Psoas muscle (tissue), 8 donors: ENCODE measurements at places on chromosomes 5 and 9. TPM values are rescaled to one million over a fixed set of nuclear protein-coding genes. Genes with fewer than 3 reads are reported as not detected.
A peak's percentile ranks its signal among the peaks of the same experiment; 100 is the strongest.

DNA sequence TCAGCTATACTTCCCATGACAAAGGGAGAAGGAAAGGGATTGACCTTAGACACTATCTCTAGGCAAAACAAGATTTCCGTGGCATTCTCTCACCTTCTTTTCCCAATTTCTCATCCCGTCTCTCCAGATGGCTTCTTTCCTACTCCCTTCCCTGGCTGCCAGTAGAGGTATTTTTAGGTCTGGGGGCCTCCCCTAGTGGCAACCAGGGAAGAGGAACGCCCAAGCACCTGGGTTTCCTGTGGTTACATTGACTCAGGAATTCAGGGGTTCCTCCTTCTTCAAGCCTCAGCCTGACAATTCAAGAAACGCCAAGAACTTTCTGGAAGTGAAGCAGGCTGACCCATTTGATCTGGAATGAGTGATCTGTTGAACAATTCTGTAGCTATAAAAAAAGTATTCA, 111.5 kb upstream of the OSMR start:
- no peak for DNase-seq

DNA sequence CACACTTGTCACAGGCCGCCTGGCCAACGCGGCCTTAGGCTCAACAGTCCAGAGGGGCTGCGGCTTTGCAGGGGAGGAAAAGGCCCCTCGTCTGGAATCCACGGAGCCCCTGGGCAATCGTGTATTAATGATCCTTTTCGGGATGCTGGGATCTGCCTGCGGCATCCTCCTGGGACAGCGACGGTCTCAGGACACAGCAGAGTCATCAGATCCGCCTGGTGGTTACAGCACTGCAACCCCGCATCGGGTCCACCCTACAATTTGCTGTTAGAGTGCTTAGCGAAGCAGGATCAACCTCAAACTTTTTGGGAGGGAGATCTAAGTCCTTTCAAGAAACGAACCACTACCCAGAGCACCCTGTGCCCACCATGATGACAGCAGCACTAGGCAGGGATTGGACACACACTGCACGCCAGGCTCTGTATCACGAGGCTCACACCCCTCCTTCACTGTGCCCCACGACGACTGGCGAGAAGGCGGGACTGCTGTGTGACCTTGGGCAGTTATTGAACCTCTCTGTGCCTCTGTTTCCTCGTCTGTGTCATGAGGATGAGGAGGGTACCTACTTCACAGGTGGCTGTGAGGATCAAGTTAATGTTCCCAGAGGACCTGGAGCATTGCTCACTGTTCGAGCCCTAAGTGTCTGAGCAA, 100.4 kb upstream of the COL5A1 start:
- DNase-seq = no peak

Gene SLC45A2
- total RNA-seq = not detected

- DNase-seq = no peak
Measured at GRCh38 chr5:91016954-91017700, 366.0 kb downstream of the ARRDC3 start.

DNA sequence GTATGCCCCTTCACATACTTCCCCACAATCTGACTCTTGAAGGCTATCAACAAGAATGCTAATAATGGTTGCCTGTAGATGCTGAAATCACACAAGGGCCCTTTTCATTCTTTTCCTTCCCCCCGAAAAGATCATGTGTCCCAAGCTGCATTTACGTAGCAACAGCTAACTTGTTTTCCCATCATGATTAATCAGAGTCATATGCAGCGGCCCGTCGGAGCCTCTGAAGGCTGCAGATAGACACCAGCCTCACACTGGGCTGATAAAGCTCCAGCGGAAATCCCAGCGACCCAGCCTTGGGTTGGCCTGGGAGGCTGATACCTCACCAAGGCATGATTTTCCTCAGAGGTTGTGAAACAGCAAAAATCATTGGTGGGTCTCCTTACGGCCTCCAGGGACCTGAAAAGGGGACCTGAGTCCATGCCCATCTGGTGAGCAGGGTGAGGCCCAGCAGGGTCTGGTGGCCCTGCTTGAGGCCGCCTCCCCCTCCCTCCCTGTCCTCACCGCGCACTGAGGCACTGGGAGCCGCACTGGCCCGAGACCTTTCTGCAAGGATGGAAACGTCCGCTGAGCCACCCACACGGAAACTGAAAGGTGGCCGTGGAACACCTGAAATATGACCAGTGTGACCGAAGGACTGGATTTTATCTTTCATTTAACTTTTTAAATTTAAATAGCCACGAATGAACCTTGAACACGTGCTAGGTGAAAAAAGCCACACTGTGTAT, 114.2 kb upstream of the PHYKPL start:
- no peak for DNase-seq

DNA sequence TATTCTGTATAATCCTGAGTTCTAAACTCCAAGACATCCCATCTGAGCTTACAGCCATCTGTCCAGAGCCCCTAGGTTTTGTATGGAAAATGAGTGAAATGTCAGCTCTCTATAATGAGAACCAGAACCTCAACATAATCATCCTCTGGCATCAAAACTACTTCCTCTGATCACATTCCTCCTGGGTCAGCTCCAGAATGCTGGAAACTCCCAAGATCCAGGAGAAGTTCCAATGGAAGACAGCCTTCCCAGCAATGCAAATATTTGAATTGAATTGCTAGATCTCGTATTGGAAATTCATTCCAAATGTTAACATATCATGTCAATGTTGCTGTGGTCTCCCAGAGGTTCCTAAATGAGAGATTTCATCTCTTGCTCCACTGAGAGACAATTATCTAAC, 23.8 kb downstream of the C9 start:
- DNase-seq = no peak

- peak; percentile 84 for DNase-seq
Measured at GRCh38 chr5:139651853-139652787, 4.0 kb downstream of the CXXC5 start.

Gene DIRAS2
- not detected for total RNA-seq

GRCh38 chr5:142823126-142823525, 52.9 kb downstream of the ARHGAP26 start:
- DNase-seq = no peak

GRCh38 chr5:1462358-1462757, 17.1 kb upstream of the SLC6A3 start:
- no peak for DNase-seq

GRCh38 chr9:130467316-130467715, 22.6 kb downstream of the ASS1 start:
- no peak for DNase-seq

GRCh38 chr5:153256-153655, 38.0 kb upstream of the LRRC14B start:
- DNase-seq = no peak

- DNase-seq = no peak
Measured at GRCh38 chr9:124389146-124389939, 25.9 kb downstream of the PSMB7 start.

Gene CYLC2
- not detected for total RNA-seq

DNA sequence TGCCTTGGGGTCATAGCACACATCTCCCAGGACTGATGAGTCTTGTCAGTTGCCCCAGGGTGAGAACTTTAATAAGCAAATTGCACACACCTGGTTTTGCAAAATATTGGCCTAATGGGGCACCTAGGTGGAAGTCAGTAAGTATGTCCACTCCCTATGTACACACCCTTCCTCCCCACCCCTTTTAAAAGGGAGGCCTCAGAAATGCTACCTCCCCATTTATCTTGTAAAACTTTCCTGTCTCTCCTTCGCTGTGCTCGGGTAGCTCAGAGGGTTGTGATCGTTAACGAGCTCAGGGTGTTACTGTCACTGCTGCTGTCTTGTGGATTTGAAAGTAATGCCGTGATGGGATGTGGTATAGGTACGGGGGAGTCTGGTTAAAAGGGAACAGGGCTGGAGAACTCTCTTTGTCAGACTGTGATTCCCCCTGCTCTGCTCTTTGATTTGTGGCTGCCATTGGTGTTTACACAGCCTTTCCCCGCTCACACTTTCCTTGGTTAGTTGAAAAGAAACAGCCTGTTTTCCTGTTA, 26.2 kb downstream of the ZNF462 start:
- DNase-seq = no peak

DNA sequence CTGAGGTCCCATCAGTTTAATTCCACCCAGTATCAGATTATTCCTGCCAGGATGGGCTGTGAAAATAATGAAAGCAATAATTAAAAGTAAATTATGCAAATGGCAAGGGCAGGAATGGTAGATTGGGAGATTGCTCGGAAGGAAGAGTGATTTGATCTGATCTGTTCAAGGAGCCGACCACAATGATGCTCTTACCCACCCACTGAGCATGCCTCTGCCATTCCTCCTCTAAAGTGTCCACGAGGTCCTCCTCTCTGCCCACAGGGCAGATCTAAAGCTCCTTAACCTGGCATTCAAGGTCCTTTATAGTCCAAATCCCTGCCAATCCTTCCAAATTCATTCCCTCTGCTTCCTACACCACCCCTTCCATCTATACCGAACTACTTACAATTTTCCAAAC, 147.8 kb downstream of the TTLL11 start:
- DNase-seq = no peak

GRCh38 chr5:98455665-98456064, 317.8 kb upstream of the RGMB start:
- no peak for DNase-seq

- DNase-seq = no peak
Measured at GRCh38 chr9:75615284-75615683, 275.2 kb upstream of the PCSK5 start.

DNA sequence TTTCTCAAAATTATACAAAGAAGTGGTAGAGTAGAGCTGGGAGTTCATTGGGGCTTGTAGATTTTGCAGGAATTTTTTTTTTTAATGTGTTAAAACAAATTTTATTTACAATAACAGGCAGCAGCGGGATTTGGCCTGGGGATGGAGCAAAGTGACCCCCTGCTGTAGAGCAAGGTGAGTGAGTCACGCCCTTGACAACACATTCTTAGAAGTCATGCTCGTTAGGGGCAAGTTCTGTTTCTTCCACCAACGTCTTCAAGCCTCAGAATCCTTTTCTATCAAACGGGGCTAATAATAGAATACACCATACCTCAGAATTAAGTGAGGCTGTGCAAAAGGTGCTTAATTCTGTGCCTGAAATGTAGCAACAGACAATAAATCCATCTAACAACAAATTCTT, 1.1 kb upstream of the ANKDD1B start:
- DNase-seq = no peak

DNA sequence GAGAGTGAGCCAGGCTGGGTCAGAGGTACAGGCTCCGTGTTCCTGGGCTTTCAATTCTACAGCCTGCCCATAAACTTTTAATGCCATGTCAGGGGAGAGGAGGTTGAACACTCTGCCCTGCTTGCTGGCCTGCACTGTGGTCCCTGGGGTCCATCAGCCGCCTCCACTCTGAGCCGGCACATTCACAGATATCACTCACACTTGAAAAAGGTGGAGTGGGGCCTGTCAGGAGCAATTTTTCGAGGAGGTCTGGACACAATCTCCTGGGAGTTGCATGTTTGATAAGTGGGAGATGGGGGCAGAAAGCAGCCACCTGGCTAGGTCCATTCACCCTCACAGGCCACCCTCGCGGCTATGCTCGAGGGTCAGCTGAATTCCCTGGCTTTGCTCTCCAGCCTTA, 22.9 kb downstream of the S1PR3 start:
- no peak for DNase-seq

Gene NEUROG1
- not detected for total RNA-seq
